NCI-H2107 (cell line): ENCODE measurements at places on chromosomes 4 and X.

- no peak for DNase-seq
These were observed 1.4 kb downstream of the BCAP31 start for GRCh38 chrX:153722704-153723350.

DNA sequence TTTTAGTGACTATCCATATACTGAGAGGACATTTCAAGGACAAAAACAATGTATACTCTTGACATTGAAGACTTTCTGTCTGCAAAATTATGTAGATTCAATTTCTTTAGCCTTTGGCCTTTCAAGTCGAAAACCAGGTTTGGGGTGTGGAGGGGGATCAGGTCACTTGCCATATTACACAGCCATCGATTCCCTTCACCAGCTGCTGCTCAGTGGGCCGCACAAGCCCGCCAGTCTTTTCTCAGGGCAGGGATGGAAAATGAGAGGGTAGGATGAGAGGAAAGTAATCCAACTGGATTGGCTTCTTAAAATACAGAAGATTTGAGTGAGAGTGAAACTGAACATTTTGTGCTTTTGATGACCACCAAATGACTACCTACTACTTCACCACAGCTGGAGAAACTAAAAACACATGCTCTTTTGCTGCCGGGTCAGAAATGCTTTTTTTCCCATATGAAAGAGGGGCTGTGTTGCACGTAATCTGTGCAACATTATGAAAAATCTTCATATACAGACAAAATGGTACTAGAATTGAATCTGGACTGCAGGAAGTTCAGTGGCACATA, 51.4 kb downstream of the FHL1 start:
- no peak for DNase-seq

DNA sequence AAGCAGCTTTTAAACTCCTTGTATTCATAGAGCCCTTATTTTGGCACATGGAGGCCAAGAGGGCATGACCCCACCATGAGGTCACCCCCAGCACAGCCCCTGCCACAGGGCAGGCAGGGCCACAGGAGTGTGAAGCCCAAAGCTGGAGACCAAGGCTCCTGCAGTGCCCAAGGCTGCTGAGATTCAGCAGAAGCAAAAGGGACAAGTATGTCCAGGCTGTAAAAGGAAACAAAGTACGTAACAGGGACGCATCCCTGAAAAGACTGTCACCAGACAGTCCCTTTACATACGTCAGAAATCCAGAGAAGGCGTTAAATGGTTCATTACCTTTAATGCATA, 18.9 kb downstream of the GAK start:
- no peak for DNase-seq

GRCh38 chr4:153643406-153644383, 40.4 kb upstream of the TLR2 start:
- no peak for DNase-seq

DNA sequence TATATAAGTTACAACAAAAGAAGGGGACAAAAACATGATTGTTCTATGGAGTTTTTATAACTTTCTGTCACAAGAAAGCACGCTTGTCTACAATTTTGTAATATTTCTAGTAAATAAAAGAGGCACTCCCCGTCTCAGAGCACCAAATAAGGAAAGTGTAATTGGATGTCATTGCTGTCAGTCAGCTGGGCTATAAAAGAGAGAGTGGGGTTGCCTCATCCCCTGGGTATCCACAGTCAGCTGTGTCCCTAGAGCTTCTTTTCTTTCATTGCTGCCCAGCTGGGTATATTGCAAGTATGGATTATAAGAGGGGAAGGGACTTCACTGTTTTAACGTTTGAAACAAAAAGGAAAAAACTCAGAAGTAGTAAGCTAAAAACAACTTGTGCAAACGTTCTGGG, 61.3 kb downstream of the NPNT start:
- no peak for DNase-seq

- DNase-seq, result no peak
These were observed 511.2 kb downstream of the INPP4B start for GRCh38 chr4:142334931-142335330.

GRCh38 chr4:498328-498904, 540 bp downstream of the ZNF721 start:
- no peak for DNase-seq

- no peak for DNase-seq
These were observed 26.2 kb upstream of the FTHL17 start for GRCh38 chrX:31098079-31098478.

DNA sequence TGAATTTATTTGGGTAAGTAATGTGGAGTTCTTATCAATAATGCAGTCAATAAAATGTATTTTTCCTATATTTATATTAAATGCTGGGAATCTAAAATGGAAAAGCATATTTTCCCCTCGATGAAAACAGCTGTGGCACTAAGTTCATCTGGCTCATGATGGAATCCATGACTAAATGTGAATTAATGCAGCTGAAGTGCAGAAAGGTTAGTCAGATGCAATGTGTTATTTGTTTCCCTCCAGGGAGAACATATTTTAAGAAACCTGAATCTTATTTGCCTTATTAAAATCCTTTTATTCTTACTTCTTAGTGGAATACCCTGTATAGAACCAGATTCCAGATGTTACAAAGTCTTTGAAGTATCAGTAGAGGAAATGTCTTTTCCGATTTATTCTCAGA, 247.9 kb downstream of the ARHGAP24 start:
- DNase-seq, result no peak
